ENCODE measurements at places on chromosomes 1 and 21.

- no peak for DNase-seq
Measured at GRCh38 chr1:2950926-2951305, 70.4 kb upstream of the ACTRT2 start.

DNA sequence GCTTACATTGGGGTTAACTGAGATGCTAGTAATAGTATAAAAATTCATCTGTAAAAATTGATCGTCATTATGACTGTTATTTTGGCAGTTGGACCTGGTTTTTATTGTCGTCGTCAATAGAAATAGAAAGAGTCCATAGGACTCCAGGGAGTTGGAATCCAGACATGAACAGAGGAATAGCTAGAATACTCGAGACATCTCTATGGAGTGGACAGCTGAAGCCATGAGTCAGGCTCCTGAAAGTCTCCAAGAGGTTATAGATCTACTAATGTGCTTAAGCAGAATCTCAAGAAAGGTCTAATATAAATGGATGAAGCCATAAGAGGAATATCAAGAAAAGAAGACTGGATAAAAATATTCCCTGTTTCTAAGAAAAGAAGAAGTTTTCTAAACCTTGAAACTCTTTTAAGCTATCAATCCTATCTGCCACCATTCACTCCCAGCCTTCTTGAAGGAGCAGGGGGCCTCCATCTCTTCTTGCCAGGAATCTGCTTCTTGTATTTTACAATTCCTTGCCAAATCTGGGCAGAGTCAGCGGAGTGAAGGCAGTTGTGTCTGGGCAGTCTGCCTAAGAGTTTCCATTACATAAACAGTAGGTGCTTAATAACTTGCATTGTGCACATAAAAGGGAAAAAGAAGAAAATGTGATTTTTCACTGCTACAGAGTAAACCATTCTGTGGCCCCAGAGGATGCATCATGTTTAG lies 163.3 kb downstream of the ST6GALNAC5 start:
- DNase-seq, result no peak

DNA sequence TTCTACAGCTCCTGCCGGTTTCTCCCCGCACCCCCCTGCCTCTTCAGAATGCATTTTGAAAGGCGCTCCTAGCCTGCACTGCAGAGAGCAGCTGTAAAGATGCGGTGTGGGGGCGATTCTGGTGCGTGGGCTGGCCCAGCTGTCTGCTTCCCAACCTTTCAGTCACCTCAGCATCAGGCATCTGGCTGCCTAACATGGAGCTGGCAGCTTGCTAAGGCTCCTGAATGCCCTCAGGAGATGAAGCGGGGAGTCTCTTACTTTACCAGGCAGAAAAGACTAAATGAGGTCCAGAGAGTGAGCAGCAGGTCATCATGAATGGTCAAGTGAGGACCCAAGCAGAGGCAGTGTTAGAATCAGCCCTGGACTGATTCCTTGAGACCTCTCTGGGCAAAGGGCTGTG lies 8.7 kb downstream of the IER5 start:
- no peak for DNase-seq

GRCh38 chr1:183012301-183012994 lies 10.8 kb upstream of the LAMC1 start:
- DNase-seq, result no peak

DNA sequence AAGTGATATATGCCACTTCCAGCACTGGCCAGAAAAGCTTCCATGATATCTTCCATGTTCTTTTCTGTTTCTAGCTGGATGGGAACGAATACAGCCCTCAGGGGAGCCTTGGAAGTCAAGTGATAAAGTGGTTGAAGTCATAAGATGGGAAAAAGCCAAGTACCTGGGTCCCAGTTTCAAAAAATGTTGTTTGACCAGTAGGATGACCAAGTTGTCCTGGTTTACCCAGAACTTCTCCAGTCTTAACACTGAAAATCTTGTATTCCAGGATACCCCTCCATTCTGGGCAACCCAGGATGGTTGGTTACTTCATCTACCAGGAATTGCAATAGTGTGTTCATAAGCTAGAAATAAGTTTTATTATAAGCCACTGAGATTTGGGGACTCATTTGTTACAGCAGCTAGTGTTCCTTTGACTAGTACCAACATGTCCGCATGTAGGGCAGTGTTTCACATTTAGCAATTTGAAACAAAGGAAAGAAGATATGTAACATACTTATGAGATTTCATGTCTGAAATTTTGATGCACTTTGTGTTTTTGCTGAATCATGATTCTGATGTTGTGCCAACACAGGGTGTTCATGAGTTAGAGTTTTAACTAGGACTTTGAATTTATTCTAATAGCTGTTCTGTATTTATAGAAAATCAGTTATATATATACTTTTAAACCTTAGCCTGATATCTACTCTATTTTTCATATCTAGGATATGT lies 139.9 kb downstream of the TPR start:
- no peak for DNase-seq

- peak; percentile 27 for DNase-seq
Measured at GRCh38 chr1:230327892-230328284, 98.2 kb downstream of the PGBD5 start.

GRCh38 chr1:115168026-115168425 lies 78.7 kb upstream of the TSPAN2 start:
- DNase-seq, result no peak

GRCh38 chr1:31792541-31792940 lies 23.3 kb downstream of the SPOCD1 start:
- DNase-seq, result no peak

- DNase-seq, result no peak
Measured at GRCh38 chr1:225700889-225701465, 48.1 kb upstream of the ENAH start.

- DNase-seq, result no peak
Measured at GRCh38 chr1:66932291-66932690, 7.5 kb downstream of the MIER1 start.

- no peak for DNase-seq
Measured at GRCh38 chr1:224544346-224545110, 71.6 kb upstream of the CNIH3 start.

DNA sequence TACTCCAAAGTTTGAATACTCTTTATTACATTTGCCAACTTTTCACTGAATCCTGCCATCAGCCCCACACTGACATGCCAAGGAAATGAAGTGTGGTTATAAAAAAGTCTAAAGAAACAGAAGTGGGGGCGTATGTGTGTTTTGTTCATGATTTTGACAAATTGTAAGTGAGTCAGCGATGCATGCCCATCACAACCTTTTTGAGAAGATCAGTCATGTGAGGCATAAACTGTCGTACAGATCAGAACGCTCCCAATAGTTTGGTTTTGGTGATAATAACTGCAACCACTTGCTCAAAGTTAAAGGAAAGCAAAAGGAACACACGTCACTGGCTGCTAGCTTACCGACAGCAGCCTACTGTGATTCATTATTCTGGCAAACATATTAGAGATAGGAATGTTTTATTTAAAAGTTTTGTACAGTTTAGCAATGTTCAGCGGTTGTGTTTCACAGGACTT lies 95.6 kb downstream of the RGS2 start:
- peak; percentile 96 for DNase-seq

DNA sequence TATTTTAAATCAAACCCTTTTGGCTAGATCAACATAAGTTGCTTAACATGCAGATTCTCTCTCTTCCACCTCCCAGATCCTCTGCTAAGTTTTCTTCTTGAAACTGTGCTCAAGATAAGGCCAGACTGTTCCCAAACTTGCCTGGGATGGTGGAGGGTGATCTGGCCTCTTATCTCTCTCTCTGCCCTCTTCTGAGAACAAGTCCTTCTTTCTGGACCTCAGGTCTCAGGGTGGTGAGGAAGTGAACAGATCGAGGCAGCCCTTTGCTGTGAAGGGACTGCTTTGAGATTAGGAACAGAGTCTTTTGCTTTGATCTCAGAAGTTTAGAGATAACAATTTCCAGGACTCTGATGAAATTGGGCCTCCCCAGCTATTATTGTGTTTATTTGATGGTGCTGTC lies 70.7 kb downstream of the HUNK start:
- DNase-seq, result no peak

GRCh38 chr21:34996304-34997101 lies 52.6 kb downstream of the RUNX1 start:
- DNase-seq, result peak; percentile 83

- no peak for DNase-seq
Measured at GRCh38 chr1:81345110-81345509, 455.6 kb upstream of the ADGRL2 start.

DNA sequence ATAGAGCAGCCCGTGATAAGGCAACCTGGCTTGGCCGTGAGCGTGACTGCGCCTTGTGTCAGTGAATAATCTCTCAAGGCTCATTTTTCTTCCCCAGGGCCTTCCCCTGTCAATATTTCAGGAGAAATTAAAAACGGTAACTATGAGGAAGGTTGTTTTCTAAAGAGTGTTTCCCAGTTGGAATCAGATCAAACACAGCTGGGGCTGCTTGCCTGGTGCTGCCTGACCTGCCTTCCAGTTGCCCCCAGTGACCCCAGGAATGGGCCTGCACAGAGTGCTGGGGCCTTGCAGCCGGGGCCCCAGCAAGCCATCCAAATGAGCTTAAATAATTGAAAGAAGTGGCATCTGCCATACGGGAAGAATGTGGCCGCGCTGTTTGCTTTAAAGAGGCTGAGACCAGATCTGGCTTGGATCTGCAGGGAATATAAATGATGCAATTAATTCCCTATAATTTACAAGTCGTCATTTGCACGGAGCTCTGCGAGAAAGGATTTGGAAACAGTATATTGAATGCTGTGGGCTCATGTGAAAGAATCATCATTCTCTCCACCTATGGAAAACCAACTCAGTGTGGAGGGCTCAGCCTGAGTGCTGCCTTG lies 203.9 kb downstream of the C1orf94 start:
- DNase-seq, result no peak

GRCh38 chr1:214384373-214385079 lies 103.6 kb downstream of the SMYD2 start:
- DNase-seq, result no peak

DNA sequence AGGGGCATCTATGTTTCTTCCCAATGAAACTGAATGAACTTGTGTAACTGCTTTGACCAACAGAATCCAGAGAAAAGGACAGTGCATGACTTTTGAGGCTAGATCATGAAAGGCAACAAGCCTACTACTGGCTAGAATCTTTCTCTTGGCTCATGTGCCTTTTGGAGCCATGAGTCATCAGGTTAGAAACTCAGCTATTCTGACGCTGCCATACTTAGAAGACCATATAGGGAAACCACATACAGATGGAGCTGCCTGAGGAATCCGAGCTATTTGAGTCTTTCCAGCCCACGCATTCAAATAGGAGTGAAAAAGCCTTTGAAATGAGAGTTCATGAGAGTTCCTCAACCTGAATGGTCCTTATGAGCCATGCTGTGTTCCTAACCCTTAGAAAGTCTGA lies 738.5 kb upstream of the CHRM3 start:
- DNase-seq, result peak; percentile 97

GRCh38 chr1:226603022-226603857 lies 54.7 kb downstream of the STUM start:
- DNase-seq, result peak; percentile 78

- no peak for DNase-seq
Measured at GRCh38 chr1:174314433-174314832, 133.3 kb upstream of the GPR52 start.

GRCh38 chr1:64882574-64883255 lies 83.6 kb downstream of the JAK1 start:
- no peak for DNase-seq

DNA sequence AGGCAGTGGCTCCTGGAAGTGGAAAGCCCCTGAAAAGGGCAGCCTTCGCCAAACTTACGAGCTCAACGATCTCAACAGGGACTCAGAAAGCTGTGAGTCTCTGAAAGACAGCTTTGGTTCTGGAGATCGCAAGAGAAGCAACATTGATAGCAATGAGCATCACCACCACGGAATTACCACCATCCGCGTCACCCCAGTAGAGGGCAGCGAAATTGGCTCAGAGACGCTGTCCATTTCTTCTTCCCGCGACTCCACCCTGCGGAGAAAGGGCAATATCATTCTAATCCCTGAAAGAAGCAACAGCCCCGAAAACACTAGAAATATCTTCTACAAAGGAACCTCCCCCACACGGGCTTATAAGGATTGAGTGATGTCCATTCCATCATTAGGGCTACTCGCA lies 42.4 kb downstream of the PLPPR4 start:
- no peak for DNase-seq

DNA sequence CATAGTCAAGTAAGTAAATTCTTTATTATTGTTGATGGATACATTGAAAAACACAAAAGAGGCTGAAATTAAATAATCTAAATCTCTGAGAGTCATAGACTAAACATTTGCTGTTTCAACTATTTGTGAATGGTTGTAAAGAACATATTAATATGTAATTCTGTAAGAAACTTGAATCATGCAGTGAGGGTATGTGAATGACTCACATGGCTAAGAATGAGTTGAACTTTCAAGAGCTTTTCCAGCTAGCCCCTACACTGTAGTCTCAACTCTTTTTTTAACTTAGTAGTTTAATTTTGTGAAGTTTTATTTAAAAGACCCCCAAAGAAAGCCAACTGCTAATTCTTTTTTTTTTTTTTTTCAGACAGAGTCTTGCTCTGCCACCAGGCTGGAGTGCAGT lies 588.1 kb downstream of the DPYD start:
- DNase-seq, result peak; percentile 78

DNA sequence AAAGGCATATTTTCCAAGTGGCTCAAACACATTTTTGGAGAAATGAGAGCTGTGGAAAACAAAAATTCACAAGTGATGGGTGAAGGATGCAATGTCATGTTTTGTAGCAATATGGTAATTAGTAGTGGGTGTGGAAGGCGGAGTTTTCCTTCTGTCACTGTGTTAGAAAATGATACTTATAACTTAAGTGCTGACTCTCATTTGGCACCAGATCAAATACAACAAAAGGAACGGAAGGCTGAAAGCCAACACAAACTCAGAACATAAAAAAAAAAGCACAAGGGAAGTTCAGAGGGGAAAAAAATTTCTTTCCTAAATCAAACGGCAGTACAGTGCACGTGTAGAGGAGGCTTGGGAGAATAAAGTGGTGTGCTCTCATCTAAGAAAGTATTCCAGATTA lies at the start of gene TNFSF18:
TNFSF18 (minus strand) TSS at position 77 of the 400 bp plus-strand sequence; CDS start at position 32, 45 bp downstream.
- peak; percentile 78 for DNase-seq

DNA sequence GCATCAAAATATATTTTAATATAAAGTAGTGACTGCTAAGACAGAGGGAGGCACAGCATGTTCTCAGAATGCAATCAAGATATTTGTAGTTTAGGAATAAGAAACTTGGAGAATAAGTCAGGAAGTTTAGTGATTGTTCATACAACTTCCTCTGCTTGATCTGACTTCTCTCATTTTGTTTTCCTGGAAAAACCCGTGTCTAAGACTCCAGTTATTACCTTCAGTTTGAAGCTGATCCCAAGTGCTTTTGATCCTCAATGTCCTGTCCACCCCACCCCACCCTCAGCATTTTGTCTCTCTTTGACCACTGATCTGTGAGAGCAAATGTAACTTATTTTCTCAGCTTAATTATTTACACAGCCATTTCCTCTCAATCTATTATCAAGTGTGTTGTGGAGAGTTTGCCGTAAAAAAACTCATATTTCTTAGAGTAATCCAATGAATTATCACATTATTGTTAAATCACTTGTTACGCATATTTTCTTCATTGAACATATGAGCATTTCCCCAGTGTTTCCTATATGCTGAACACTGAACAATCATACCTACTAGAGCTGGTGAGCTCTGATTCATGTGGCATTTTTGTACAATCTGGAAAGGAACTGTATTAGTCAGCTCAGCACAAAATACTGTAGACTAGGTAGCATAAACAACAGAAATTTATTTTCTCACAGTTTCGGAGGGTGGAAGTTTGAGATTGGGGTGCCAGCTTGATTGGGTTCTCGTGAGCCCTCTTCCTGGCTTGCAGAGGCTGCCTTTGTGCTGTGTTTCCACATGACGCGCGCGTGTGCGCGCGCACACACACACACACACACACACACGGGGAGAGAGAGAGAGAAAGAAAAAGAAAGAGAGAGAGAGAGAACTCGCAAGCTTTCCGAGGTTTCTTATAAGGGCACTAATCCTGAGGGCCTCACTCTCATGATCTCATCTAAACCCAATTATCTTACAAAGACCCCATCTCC lies 65.5 kb upstream of the DPYD start:
- DNase-seq, result peak; percentile 6

All from cardiac fibroblast (primary cell).